ENCODE measurements at places on chromosomes 7 and 10. TPM values are rescaled to one million over a fixed set of nuclear protein-coding genes. Genes with fewer than 3 reads are reported as not detected.

DNA sequence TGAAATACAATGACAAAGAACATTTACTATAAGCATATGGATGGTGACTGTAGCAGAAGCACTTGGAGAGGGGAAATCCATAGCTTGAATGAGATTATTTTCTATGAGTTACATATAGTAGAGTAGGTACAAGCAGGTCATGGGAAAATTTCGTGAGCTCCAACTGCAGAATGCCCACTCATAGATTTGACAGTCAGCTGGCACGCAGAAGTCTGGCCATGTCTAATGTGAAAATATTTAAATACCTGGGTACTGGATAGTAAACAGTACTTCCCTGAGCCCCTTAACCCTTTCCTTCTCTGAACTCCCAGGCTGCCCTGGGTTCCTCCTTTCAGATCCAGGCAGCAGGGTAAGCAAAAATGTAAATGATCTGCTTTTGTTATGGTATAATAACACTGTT is 209.7 kb downstream of the OTUD1 start:
- DNase-seq = no peak
- H3K4me3 ChIP-seq = no peak overlapping the region
- H3K36me3 ChIP-seq = no peaks in the 10 kb centered on the region
- no peaks in the 10 kb centered on the region for H3K27me3 ChIP-seq

GRCh38 chr7:141776374-141776773 is at the start of gene TAS2R4:
TAS2R4 (plus strand) TSS chr7:141776674; CDS start chr7:141778489, 1,815 bp downstream.
- DNase-seq = no peak
- no peaks in the 10 kb centered on the region for H3K4me1 ChIP-seq
- peaks cover 2% of the 10 kb centered on the region for H3K27me3 ChIP-seq
- peaks cover 50% of the 10 kb centered on the region for H3K36me3 ChIP-seq

- H3K27me3 ChIP-seq = peaks cover 2% of the 10 kb centered on the region
- no peak for DNase-seq
- H3K36me3 ChIP-seq = no peaks in the 10 kb centered on the region
- peaks cover 18% of the 10 kb centered on the region for H3K4me1 ChIP-seq
- no peak overlapping the region for H3K4me3 ChIP-seq
Measured at GRCh38 chr7:139871820-139872219, 42.8 kb downstream of the TBXAS1 start.

GRCh38 chr10:19245889-19246752 is 197.5 kb downstream of the MALRD1 start:
- H3K36me3 ChIP-seq = no peaks in the 10 kb centered on the region
- no peaks in the 10 kb centered on the region for H3K4me1 ChIP-seq
- no peak overlapping the region for H3K4me3 ChIP-seq

DNA sequence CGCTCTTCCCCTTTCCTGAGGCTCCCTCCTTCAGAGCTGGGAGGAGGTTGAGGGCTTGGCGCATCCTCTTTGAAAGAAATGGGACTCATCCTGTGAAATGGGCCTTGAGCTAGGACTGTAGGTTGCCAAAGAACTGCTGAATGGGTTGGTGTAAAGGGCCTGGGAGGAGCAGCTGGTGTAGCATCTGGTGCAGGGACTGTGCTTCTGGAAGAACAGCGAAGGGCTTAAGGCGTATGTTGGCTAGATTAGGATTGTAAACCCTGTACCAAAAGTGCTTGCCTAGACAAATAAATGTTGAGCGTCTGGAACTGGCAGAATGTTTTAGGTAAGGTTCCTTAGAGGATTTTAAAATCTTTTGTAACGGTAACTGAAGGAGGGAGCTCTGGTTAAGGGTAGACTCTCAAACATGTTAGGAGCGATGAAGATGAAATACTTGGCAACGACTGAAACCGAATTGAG is 563 bp downstream of the STAM start:
- H3K4me3 ChIP-seq = peak overlapping the region; percentile 96
- no peaks in the 10 kb centered on the region for H3K36me3 ChIP-seq
- DNase-seq = no peak
- H3K4me1 ChIP-seq = peaks cover 26% of the 10 kb centered on the region
- peak overlapping the region; percentile 99 for H3K27ac ChIP-seq

DNA sequence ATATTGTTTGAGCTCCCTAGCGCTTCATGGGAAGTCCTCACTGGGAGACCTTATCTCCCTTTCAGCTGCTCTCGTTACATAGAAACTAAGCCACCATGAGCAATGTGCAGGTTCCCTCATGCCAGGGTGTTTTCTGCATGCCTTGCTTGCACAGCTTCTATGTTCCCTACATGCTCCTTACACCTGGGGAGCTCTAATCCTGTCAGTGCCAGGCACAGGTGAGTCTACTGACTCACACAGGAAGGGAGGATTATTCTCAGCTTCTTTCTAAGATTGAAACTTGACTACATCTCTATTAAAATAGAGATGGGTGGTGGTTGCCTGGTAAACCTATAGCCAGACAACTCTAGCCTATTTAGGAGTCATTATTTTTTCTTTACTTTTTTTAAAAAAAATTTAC is 375.7 kb upstream of the CDC14C start:
- H3K4me1 ChIP-seq = no peaks in the 10 kb centered on the region
- no peak overlapping the region for H3K4me3 ChIP-seq
- no peaks in the 10 kb centered on the region for H3K27me3 ChIP-seq
- DNase-seq = no peak
- no peaks in the 10 kb centered on the region for H3K36me3 ChIP-seq
- H3K27ac ChIP-seq = no peak overlapping the region

DNA sequence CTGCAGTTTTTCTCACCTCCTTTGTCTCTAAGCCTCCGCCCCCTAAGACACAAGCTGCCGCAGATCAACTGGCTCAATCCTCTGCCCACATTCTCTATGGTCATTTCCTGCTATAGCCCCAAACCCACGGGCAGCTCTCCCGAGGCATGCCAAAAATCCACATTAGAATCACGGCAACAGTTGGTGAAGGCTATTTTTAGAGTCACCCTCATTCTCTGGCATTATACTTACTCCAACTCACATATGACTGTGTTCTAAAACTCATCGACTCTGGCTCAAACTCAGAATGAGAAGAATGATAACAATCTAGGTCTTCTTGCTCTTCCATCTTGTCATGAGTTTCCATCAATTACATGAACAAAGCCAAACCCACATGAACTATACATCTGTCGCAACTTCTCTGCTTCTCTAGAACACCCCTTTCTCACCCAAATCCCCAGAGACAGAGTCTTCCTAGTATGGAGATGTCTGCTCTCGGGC is 10.9 kb upstream of the KIAA1549 start:
- H3K27me3 ChIP-seq = peaks cover 2% of the 10 kb centered on the region
- no peak overlapping the region for H3K4me3 ChIP-seq
- no peaks in the 10 kb centered on the region for H3K36me3 ChIP-seq
- no peak for DNase-seq
- no peak overlapping the region for H3K27ac ChIP-seq
- peaks cover 4% of the 10 kb centered on the region for H3K4me1 ChIP-seq

GRCh38 chr10:84308481-84309304 is 19.7 kb upstream of the CCSER2 start:
- no peak overlapping the region for H3K4me3 ChIP-seq
- peaks cover 14% of the 10 kb centered on the region for H3K4me1 ChIP-seq
- DNase-seq = no peak
- H3K36me3 ChIP-seq = no peaks in the 10 kb centered on the region

GRCh38 chr10:58574058-58574457 is 61.4 kb downstream of the BICC1 start:
- H3K36me3 ChIP-seq = no peaks in the 10 kb centered on the region
- no peaks in the 10 kb centered on the region for H3K27me3 ChIP-seq
- H3K4me1 ChIP-seq = no peaks in the 10 kb centered on the region
- no peak overlapping the region for H3K4me3 ChIP-seq
- DNase-seq = no peak

DNA sequence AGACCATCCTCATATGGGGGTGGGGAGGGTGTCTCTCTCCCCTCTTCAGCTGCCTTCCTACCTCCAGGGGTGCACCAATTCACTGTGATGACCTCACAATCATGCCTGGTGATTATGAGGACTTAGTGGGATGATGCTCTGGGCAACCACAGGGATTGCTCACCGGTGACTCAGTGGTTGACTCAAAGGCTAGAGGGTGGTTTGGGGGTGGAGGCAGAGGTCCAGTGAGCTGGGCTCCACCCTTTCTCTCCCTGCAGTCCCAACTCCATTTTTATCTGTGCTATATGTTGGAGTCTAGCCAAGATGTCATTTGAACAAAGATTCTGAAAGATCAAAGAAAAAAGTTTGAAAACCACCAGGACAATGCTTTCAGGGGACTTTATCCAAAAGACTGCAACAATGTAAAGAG is 286.9 kb downstream of the KCNMA1 start:
- no peak for DNase-seq
- H3K4me1 ChIP-seq = no peaks in the 10 kb centered on the region
- no peak overlapping the region for H3K4me3 ChIP-seq
- H3K36me3 ChIP-seq = no peaks in the 10 kb centered on the region
- H3K27me3 ChIP-seq = peaks cover 2% of the 10 kb centered on the region
- H3K27ac ChIP-seq = no peak overlapping the region

- peaks cover 42% of the 10 kb centered on the region for H3K4me1 ChIP-seq
- peaks cover 3% of the 10 kb centered on the region for H3K27me3 ChIP-seq
- H3K4me3 ChIP-seq = no peak overlapping the region
- H3K36me3 ChIP-seq = no peaks in the 10 kb centered on the region
Measured at GRCh38 chr10:33422471-33423153, 88.1 kb upstream of the NRP1 start.

- H3K36me3 ChIP-seq = no peaks in the 10 kb centered on the region
- DNase-seq = no peak
- no peak overlapping the region for H3K27ac ChIP-seq
Measured at GRCh38 chr10:93464776-93465388, 17.3 kb downstream of the MYOF start.

- no peak overlapping the region for H3K27ac ChIP-seq
- peaks cover 3% of the 10 kb centered on the region for H3K36me3 ChIP-seq
- H3K27me3 ChIP-seq = peaks cover 2% of the 10 kb centered on the region
- no peak overlapping the region for H3K4me3 ChIP-seq
- H3K4me1 ChIP-seq = no peaks in the 10 kb centered on the region
Measured at GRCh38 chr7:144416341-144416740, 12.8 kb upstream of the NOBOX start.

- DNase-seq = no peak
- no peaks in the 10 kb centered on the region for H3K4me1 ChIP-seq
- no peak overlapping the region for H3K27ac ChIP-seq
- peaks cover 3% of the 10 kb centered on the region for H3K27me3 ChIP-seq
Measured at GRCh38 chr7:83984076-83984475, 210.5 kb downstream of the SEMA3A start.

- H3K4me1 ChIP-seq = peaks cover 9% of the 10 kb centered on the region
- DNase-seq = no peak
- H3K4me3 ChIP-seq = peak overlapping the region; percentile 42
Measured at GRCh38 chr7:101813402-101814019, 3.9 kb upstream of the CUX1 start.

- DNase-seq = no peak
- H3K27ac ChIP-seq = no peak overlapping the region
- no peaks in the 10 kb centered on the region for H3K36me3 ChIP-seq
- no peaks in the 10 kb centered on the region for H3K4me1 ChIP-seq
- no peak overlapping the region for H3K4me3 ChIP-seq
Measured at GRCh38 chr10:52464368-52465124, 150.5 kb downstream of the DKK1 start.

GRCh38 chr7:40097728-40098127 is 36.7 kb downstream of the MPLKIP start:
- H3K27ac ChIP-seq = no peak overlapping the region
- H3K4me1 ChIP-seq = no peaks in the 10 kb centered on the region
- H3K36me3 ChIP-seq = peaks cover 14% of the 10 kb centered on the region
- H3K27me3 ChIP-seq = no peaks in the 10 kb centered on the region
- no peak overlapping the region for H3K4me3 ChIP-seq

GRCh38 chr7:99014113-99014985 is 129.6 kb downstream of the SMURF1 start:
- no peak for DNase-seq
- peaks cover 56% of the 10 kb centered on the region for H3K36me3 ChIP-seq
- peak overlapping the region; percentile 56 for H3K4me3 ChIP-seq
- H3K4me1 ChIP-seq = no peaks in the 10 kb centered on the region
- H3K27ac ChIP-seq = no peak overlapping the region

DNA sequence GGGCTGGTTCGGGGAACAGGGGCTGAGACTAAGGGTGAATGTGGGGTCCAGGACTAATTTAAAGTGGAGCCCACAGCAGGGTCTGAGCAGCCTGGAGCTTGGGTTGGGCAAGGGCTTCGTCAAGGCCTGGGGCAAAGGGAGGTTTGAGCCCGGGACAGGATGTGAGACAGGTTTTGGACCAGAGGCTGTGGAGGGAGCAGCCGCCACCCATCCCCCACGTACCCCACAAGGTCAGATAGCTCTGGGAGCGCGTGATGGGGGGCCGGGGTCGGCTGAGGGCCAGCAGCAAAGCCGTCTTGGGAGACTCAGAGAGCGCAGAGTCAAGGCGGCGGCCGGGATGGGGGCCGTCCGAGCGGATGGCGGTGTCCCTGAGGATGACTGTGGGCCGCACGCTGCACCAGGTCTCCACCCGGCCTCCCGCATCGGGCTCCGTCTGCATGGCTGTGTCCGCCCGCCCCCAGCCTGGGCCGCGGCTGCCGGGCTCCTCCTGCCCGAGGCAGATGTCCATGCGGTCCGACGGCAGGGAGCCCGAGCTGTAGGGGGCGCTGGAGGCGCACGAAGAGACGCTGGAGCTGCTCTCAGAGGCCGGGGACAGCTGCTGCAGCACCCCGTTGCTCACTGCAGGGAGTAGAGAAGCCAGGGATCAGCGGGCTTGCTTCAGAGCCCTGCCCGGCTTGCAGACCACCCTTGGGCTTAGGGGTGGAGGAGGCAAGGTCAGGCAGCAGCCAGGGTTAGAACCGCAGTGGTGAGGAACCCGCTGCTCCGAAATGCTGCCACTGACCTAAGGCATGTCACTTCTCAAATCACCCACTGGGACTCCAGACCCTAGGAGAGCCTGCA is 12.1 kb downstream of the PDZD7 start:
- H3K4me1 ChIP-seq = peaks cover 10% of the 10 kb centered on the region
- H3K36me3 ChIP-seq = no peaks in the 10 kb centered on the region
- peaks cover 23% of the 10 kb centered on the region for H3K27me3 ChIP-seq
- peak; percentile 98 for DNase-seq

GRCh38 chr10:132817701-132818211 is 31.8 kb upstream of the NKX6-2 start:
- H3K27ac ChIP-seq = no peak overlapping the region
- H3K4me3 ChIP-seq = no peak overlapping the region

- H3K4me3 ChIP-seq = no peak overlapping the region
- no peaks in the 10 kb centered on the region for H3K36me3 ChIP-seq
- no peaks in the 10 kb centered on the region for H3K27me3 ChIP-seq
- DNase-seq = no peak
- H3K27ac ChIP-seq = no peak overlapping the region
- H3K4me1 ChIP-seq = peaks cover 15% of the 10 kb centered on the region
Measured at GRCh38 chr7:107070710-107071109, 26.2 kb downstream of the PRKAR2B start.

The GIMAP4 gene
- 6.4 TPM for total RNA-seq

The TMEM225B gene
- total RNA-seq = 0.46 TPM

The FZD1 gene
- 38.7 TPM for total RNA-seq

The CUZD1 gene
- 0.54 TPM for total RNA-seq

The CLCN1 gene
- not detected for total RNA-seq

The FKBP6 gene
- not detected for total RNA-seq

The SFRP5 gene
- total RNA-seq = 3.5 TPM

The CYP3A7 gene
- total RNA-seq = 0.18 TPM

The MRPL43 gene
- total RNA-seq = 51.8 TPM

The COL1A2 gene
- total RNA-seq = 169 TPM

All from endothelial cell (in vitro differentiated cells).